ENCODE measurements at places on chromosomes 6 and 20.
A peak's percentile ranks its signal among the peaks of the same experiment; 100 is the strongest.

- no peak for DNase-seq
These were observed 169.0 kb downstream of the TBC1D7 start for GRCh38 chr6:13159300-13159699.

DNA sequence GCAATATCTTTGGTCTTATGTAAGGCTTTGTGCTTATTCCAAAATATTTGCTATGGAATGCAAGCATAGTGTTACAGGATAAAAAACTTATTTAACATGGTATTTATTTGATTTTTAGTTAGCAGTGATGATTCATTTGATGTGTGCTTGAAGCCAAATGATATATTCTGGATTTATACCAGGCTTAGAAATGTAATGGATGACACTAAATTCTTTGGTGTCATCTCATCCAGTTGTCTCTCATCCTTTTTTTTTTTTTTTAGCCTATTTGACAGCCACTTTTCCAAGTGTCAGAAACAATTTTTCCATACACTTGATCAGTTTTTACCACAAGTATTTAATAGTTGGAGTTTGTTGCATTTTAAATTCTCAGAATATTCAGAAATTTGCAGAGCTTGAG lies 515.3 kb downstream of the CDKAL1 start:
- no peak for DNase-seq

GRCh38 chr20:34049897-34050695 lies 56.4 kb downstream of the RALY start:
- no peak for DNase-seq

- DNase-seq, result peak; percentile 51
These were observed 116.0 kb upstream of the CITED2 start for GRCh38 chr6:139490482-139490881.

DNA sequence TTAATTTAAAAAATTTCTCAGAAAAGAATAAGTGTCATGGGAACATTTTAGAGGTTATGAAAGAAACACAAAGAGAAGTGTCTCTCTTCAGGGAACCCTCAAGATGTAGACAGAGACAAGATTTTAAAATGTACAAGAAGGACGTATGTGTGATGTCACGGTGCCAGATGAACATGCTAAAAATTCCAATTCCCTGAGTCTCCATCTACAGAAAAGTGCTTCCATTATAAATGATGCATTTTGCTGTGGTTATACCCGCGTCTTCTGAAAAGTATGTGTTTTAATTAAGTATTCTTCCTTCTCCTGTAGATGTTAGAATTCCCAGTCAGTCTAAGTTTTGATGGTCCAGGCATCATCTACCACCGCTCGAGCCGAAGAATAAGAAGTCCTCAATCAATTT lies 489.1 kb downstream of the PREX1 start:
- no peak for DNase-seq

- no peak for DNase-seq
These were observed 47.5 kb upstream of the KCNK16 start for GRCh38 chr6:39369987-39370386.

All from activated CD8-positive, alpha-beta memory T cell treated with anti-CD3 and anti-CD28 coated beads, Interleukin-2, amount 10 ng/mL, durations not matched to agents 7 days and 5 days (primary cell).